ELF-1 (cell line): ENCODE measurements at places on chromosomes 5 and 9.

GRCh38 chr5:171808951-171809350 is 23.3 kb downstream of the SMIM23 start:
- no peak for DNase-seq

DNA sequence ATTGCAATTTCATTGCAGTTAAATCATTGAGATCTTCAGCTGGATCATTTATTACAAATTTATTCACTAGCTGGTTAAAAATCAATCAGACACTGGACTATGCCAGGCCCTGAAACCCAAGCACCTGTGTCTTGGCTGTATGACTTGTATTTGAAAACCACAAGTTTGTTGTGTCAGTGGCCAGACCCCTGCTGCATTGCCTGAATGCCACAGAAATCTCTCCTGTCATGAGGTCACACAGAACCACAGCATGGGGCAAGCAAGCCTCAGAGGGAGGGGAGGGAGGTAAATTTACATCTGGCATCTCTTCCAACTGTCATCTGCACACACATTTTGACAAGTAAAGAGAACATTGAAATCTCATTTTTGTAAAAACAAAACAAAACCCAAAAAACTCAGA is 90.0 kb downstream of the ARRDC3 start:
- DNase-seq, result peak; percentile 66

GRCh38 chr5:158943057-158943456 is 156.7 kb downstream of the EBF1 start:
- DNase-seq, result no peak

GRCh38 chr5:172361566-172362238 is 78.1 kb upstream of the UBTD2 start:
- peak; percentile 31 for DNase-seq

DNA sequence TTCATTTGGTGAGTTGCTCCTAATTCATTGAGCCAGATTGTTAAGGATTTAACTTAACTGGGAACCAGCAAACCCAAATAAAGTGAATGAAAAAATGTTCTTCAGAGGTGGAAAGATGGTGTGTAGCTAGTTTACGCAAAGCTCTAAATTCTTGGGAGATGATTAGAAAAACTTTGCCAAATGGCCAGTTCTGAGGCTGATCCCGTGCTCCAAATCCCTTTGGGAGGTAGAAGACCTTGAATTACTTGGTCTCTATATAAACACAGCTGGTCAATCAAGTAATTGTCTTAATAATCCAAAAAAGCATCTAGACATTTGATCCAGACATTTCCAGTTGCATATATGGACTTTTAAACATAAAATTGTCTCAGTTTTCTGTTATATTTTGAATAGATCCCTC is 11.4 kb downstream of the ACTL7B start:
- no peak for DNase-seq

DNA sequence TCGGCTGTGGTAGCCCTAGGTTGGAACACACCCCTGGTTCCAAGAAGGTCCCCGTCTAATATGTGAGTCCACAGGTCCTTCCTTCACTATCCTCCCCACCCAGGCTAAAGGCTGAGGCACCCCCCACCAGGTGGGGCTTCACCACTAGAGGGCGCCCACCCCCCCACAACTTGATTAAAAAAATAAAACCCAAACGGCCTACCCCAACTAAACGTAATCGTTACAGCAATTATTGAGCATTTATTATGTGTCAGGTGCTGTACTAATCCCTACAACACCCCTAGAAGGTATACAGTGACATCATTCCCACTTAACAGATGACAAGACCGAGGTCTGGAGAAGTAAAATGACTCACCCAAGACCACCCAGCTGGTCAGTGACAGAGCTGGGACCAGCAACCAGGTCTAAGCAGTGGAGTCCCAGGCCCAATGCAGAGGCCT is 65.0 kb downstream of the FGF18 start:
- DNase-seq, result peak; percentile 69

- DNase-seq, result no peak
Observed at GRCh38 chr5:142959683-142960657, 189.8 kb downstream of the ARHGAP26 start.

DNA sequence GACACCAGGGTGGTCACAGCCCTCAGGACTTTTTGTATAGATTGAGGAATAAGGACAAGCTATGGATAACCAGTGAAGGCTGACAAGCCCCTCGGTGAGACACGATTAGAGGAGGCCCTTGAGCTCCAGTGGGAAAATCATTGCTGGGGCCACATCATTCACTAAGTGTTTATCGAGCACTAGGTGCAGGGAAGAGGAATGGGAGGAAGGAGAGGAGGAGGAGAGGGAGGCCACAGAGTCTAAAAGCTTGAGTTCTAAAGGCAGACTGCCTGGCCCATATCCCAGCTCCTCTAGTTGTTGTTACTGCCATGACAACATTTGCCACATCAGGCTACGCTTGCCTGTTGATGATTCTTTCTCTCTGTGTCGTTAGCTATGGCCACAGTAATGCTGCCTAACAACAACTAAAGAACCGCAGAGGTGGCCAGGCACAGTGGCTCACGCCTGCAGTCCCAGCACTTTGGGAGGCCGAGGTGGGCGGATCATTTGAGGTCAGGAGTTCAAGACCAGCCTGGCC is 37.6 kb downstream of the NKX2-5 start:
- DNase-seq, result no peak

- DNase-seq, result no peak
Observed at GRCh38 chr9:109141375-109141774, 21.6 kb upstream of the TMEM245 start.

DNA sequence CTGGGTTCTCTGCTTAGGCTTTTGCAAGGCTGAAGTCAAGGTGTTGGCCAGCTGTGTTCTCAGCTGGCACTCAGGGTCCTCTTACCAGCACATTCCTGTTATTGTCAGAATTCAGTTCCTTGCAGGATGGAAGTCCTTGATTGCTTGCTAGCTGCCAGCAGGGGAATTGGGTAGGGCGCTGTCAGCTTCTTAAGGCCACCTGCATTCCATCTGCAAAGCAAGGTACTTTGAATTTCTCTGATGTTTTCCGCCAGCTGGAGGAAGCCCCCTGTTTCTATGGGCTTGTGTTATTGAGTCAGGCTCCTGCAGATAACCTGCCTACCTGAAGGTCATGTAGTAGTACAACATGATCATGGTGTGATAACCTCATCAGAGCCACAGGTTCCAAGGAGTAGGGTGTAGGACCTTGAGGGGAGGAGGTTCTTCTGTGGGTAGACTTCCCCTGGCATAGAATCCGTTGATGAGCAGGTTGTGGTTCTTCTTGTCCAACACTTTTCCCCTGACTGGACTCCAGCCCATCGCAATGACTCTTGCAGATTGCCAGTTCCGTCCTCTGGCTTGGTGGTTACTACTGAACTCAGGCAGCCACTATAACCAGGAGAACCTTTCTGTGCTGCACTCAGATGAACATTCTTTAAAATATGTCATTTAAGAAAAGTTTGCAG is 6.8 kb downstream of the TENT4A start:
- no peak for DNase-seq

- no peak for DNase-seq
Observed at GRCh38 chr5:80119372-80119771, 84.2 kb downstream of the THBS4 start.

- DNase-seq, result no peak
Observed at GRCh38 chr5:135450952-135451351, 1.2 kb downstream of the TIFAB start.

DNA sequence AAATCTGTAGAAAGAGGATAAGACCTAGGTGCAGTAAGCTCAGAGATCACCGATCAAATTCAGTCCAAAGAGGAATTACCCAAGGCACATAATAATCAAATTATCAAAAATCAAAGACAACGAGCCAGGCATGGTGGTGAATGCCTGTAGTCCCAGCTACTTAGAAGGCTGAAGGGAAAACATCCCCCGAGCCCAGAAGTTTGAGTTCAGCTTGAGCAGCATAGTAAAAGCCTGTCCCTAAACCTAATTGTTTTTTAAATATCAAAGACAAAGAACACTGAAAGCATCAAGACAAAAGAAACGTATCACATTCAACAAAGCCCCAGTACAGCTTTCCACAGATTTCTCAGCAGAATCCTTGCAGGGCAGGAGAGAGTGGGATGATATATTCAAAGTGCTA is 122.9 kb downstream of the CEP120 start:
- no peak for DNase-seq

GRCh38 chr5:17413691-17414090 is 84.3 kb upstream of the TAF11L2 start:
- no peak for DNase-seq

DNA sequence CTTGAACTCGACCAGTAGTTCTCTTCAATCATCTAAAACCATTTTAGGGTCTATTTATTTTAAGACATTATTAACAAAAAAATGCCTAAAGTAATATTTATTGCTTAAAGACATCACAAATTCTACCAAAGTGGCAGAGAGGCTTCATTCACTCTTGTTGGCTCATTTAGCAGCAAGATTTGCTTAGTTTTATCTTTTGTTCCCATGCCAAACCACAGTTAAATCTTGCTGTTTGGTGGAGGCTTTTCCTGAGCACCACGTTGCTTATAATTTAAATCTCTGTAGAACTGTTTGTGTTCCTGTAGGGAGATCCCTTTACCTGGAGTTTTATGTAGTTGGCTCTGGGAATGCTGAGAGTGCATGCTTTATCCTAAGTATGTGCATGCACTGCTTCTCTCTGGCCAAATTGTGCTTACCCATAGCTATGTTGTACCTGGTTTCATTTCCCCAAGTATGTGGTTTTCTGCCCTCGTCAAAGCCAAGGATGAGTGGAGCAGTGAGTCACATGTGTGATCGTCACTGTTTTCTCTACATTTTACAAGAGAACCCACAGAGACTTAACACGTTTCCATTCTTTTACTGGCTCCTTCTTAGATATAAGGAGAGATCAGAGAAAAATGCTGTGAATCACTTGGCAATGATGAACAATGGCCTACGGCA is 42.1 kb upstream of the MAST4 start:
- DNase-seq, result no peak

DNA sequence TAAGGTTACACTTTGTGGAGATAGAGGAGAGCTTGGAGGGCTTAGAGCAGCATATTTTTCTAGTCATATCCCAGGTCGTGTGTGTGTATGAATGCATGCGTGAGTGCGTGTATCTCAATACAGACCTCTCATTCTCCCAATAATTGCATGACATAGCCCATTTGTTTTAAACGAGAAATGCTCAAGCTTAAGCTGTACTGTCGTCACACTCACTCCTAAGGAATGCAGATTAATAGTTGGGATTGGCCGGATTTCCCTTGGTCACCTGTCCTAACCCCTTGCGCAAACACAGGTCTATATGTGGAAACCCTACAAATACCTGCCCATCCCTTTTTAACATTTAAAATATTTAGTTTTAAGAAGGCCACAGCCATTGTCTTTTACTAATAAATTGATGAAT is 165.8 kb downstream of the SEMA5A start:
- no peak for DNase-seq

DNA sequence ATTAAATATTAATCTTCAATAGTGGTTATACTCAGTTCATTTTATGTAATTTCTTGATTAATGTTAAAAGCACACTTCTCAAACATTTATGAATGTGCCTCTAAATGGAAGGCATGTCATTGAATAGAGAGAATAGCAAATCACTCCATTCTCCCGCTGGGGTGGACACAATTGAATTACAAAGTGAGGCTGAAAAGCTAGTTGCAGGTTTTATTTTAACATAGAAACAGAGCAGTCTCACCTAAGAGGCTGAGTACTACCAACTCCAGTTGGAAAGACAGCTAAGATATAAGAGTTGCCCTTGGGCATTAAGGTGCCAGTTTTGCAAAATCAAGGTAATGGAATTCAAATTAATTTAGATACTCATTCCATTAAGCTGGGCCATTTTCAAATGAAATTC is 147.2 kb downstream of the PCSK1 start:
- DNase-seq, result no peak

DNA sequence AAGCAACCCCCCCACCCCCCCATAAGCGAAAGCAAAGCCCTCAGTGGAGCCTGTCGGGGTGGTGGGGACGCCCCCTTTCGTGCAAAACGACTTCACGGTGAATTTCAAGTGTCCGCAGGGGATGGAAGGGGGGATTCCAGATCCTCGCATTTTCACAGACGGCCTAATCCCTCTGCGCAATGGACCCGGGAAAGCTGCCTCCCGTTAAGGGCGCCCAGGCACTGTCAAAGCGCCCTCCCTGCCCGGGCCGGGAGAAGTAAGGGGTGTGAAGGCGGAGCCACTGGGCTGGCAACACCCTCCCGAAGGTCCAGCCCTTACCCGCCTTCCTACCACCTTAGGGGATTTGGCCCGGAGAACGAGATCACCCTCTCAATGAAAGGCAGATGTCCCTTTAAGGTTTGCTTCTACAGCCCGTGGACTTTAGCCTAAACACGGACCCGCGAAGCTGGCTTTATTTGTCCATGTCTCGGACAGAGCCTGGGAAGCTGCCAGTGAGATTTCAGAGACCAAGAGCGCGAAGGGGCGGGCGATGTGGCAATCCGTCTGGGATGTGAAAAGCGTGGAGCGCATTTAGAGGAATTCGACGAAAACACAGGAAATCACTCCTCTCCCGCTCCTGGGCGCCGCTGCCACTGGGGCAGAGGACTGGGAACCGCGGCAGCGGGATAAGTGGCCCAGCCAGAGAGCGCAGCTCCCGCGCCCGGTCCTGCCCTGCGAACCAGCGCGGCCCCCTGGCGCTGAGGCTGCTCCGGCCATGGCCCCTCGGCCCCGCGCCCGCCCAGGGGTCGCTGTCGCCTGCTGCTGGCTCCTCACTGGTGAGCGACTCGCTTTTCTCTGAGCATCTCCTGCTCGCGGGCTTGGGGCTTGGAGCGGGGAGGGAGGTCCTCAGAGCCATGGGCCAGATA is at the start of the genes ITGA1 and PELO:
ITGA1 (plus strand) TSS at position 317 of the 905 bp plus-strand sequence; CDS start at position 755, 438 bp downstream.
PELO (plus strand) TSS at position 317 of the 905 bp plus-strand sequence. CDS start 12,479 bp downstream, outside the sequence.
- peak; percentile 88 for DNase-seq

- no peak for DNase-seq
Observed at GRCh38 chr9:82679472-82679871, 383.5 kb downstream of the RASEF start.

- no peak for DNase-seq
Observed at GRCh38 chr9:78860801-78861475, 564.0 kb downstream of the PSAT1 start.

DNA sequence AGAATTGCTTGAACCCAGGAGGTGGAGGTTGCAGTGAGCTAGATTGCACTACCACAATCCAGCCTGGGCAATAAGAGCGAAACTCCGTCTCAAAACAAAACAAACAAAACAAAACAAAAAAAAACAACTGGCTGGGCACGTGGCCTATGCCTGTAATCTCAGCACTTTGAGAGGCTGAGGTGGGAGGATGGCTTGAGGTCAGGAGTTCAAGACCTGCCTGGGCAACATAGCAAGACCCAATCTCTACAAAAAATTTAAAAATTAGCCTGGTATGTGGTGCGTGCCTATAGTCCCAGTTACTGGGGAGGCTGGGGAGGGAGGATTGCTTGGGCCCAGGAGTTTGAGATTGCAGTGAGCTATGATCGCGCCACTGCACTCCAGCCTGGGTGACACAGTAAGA is 23.3 kb upstream of the WDR5 start:
- DNase-seq, result no peak

GRCh38 chr5:127400946-127401670 is 110.5 kb downstream of the MEGF10 start:
- DNase-seq, result no peak

GRCh38 chr5:56279291-56279690 is 46.2 kb upstream of the ANKRD55 start:
- no peak for DNase-seq

- DNase-seq, result peak; percentile 86
Observed at GRCh38 chr5:181246276-181247049, 2.8 kb upstream of the RACK1 start.
